ENCODE measurements at places on chromosomes 5 and 9.

GRCh38 chr5:75364571-75365280, 27.7 kb downstream of the HMGCR start:
- DNase-seq: no peak

DNA sequence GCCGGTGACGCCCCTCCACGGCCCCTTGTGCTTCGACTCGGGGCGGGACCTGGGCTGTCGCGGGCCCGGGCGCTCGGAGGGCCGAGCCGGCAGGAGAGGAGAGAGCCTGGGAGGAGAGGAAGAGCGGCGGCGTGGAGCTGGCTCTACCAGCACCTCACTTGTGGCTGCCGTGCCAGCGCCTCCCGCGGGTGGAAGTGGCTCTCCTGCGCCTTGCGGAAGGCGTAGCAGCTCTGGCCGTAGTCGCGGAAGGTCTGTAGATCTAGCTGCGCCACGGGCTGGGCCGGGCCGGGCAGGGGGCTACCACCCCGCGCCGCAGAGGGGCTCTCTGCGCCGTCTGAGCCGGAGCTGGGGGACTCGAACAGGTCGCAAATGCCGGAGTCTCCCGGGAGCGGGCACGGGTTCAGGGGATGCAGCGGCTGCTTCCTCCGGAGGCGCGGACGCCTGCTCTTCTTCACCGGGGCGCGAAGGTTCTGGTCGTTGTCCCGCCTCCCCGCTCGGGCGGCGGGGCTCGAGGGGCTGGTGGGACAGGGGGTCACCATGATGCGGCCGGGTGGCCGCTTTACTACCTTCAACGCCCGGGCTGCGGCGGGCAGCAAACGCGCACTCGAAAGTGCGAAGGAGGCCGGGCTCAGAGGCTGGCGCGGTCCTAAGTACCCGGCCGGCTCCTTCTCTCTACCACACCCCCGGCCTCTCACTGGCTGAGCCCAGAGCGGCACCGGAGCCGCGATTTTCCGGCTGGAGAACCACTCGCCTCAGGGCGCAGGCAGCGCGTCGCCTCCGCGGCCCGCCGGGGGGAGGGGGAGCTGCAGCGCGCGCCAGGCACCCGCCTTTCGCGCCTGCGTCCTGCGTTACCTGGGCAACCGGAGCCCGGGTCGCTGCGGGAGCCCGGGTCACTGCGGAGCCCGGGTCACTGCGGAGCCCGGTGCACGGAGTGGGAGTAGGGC, at the start of gene CCNO:
TSS of gene CCNO (minus strand) at position 624 of the 944 bp plus-strand sequence. CDS start at position 539, 85 bp downstream.
- no peak for DNase-seq

DNA sequence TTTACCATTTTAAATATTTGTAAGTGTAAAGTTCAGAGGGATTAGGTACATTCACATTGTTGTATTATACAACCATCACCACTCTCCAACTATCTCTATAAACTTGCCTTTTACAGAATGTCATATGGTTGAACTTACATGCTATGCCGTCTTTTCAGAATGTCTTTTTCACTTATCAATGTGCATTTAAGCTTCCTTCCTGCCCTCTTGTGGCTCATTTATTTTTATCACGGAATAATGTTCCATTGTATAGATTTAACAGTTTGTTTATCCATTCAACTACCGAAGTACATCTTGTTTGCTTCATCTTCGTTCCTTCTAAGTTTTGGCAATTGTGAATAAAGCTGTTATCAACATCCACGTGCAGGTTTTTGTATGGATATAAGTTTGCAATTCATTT, 133.3 kb upstream of the C6 start:
- no peak for DNase-seq

GRCh38 chr9:27337236-27337635, 40.3 kb upstream of the EQTN start:
- no peak for DNase-seq

DNA sequence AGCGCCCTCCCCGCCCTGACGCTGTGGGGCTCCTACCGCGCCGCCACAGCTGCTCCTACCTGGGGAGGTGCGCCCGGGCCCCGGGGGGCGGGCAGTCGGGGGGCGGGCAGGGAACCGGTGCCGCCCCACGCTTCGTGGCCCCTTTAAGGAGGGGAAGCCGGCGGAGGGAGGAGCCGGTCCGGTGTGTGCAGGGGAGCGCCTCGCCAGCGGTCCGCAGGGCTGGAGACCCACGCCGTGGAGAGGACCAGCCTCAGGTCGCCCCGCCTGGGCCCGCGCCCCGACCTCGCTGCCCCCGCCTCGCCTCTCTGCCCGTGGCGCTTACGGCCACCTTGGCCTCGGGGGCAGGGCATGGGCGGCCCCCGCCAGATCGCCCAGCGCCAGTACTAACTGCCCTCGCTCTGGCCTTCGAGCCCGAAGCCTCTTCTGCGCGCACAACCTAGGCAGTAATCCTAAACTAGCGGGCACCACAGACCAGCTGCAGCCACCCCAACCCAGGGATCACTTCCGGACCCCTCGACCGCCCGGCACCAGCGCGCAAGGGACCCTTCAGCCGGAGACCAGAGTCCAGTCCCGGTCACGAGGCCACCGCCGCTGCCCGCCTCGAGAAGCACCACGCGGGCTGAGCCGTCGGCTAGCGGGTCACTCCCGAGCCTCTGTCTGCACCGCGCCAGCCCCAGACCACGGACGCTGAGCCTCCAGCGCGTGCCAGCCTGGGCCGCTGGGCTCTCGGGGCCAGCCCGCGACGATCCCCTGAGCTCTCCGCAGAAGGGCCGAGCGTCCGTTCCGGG, at the start of gene FOXE1:
TSS of gene FOXE1 (plus strand) at position 171 of the 788 bp plus-strand sequence. CDS start 689 bp downstream, outside the sequence.
- DNase-seq: no peak

GRCh38 chr9:6152788-6153187, 62.8 kb upstream of the IL33 start:
- no peak for DNase-seq

- no peak for DNase-seq
Measured at GRCh38 chr5:168299372-168299771, 7.9 kb downstream of the WWC1 start.

GRCh38 chr5:135497971-135498636, 37.7 kb downstream of the NEUROG1 start:
- no peak for DNase-seq

DNA sequence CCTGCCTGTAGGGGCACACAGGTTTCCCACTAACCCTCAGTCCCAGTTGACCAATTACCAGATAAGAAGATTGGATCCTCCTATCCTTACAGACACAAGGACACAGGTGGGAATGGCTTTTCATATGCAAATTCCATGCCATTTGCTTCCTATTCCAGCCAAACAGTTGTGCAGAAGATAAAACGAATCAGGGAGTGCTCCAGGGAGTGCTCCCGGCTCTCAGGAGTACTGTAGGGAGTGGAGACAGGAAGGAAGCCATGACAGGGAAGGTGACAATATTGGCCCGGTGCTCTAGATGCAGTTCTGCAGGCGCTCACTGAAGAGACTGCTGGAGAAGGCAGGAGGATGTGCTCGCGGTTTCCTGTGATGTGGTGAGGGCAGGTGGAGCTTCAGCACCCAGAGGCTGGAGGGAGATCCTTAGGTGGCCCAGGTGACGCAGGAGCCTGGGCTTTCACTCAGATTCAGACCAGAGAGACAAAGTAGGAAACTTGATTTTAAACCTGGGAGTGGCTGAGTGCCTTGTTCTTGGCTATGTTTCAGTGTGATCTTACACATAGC, 260.0 kb downstream of the AUH start:
- peak; percentile 48 for DNase-seq

GRCh38 chr5:31771500-31771899, 132.6 kb downstream of the PDZD2 start:
- no peak for DNase-seq

DNA sequence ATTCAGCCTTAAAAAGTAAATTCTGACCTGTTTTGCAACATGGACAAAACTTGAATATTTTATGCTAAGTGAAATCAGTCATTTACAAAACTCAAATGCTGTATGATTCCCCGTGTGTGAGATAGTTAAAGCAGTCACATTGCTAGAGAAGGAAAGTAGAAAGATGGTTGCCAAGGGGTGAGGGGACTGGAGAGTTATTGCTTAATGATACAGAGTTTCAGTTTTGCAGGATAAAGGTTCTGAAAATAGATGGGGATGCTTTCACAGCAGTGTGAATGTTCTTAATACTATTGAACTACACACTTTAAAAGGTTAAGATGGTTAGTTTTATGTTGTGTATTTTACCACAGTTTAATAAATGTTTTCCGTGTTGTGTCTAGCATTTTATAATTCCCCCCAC, 51.2 kb downstream of the SGCD start:
- DNase-seq: no peak

- no peak for DNase-seq
Measured at GRCh38 chr9:121141306-121141705, 60.4 kb downstream of the RAB14 start.

DNA sequence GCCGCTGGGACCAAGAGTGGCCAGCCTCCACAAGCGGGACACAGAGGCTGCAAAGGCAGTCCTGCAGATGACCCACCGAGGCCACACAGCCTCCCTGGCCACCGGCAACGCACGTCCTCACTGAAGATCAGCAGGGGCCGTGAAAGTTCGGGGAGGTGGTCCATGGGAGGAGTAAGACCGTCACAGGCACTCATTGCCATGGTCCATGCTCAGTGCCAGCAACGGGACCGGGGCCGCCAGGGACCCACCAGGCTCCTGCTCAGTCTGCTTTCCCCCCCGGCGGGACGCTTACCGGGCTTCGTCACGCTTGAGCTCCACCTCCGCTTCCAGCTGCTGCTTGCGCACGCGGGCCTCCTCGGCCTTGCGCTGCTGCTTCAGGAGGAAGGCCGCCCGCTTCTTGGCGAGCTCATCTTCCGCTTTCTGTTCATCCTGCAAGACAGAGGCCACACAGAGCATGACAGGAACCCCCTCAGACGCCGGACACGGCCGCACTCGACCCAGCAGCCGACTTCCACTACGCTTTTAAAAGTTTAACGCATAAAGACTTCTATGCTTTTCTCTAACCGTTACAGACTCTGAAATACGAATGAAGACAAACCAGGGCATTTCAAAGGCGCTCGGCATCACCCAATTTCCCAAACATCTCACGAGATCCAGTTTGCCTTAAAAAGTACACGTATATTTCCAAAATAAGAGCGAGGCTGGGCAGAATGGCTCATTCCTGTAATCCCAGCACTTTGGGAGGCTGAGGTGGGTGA, 88.4 kb downstream of the CAMSAP1 start:
- no peak for DNase-seq

DNA sequence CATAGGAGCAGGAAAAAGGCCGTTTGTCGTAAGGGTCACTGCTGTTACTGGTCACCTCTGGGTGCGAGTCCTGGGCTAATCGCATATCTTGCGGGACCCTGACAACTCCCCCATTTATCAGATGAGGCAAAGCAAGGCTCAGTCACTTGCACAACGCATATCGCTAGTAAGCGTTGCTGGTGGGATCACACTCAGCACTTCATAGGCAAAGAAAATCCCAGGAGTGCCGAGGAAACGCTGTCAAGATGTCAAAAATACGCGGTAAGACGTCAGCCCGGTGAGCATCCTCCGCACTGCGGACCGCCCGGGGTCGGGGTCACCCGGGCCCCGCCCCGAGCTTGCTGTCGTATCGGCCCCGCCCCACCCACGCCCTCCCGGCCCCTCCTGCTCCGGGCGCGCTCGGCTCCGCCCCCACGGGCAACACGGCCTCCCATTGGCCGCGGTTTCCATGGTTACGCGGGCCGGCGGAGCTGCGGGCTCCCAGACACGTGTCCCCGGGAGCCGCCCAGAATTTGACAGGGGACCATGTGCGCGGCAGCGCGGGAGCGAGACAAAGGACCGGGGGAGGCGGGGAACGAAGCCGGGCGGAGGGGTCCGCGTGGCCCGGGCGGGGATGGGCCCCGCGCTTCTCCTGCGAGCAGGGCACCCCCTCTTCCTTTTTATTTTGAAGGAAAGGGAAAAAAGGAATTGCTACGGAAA, 80.2 kb upstream of the IER5L start:
- DNase-seq: peak; percentile 81

DNA sequence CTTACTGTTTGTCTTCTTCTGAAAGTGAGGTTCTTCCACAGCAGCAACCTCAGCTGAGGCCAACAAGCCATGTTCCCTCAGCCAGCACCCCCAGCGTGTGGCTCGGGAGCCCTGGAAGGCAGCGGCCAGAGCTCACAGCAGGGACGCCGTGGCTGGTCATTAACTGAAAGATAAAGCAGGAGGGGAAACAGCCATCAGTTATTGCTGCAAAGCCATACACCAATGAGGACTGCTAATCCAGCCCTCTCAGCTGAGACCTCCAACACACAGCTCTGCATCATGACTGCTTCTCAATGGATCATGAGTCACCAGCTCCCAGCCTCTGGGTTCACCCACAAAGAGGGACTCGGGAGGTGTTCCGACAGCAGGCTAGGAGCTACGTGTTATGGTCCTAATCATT, 24.3 kb downstream of the ABCA1 start:
- DNase-seq: no peak

DNA sequence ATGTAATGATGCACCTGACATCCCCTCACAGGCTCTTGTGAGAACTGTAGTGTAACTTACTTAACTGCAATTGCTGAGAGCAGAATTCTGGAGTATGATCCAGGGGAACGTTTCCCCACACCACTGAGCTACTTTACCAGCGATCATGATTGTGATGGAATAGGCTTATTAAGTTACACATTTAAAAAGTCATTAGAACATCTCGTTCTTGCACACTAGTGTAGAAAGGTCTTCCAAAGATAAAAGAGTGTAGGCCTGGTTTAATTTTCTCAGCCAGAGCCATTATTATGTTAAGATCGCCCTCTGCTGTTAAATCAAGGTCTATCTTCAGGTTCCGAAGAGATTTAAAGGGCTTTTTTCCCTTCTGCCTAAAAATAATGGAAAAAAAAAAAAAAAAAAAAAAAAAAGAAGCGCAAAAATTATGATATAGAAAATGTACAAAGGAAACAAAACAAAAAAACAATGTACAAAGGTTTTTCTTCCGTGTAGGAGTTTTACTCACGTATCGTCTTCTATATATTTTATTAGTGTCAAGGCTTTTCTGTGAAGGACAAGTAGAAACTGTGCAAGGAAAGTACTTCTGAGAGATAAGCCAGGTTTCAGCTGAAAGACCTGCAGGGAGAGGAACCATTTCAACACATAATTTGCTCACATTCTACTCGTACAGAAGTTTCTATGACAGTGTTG, 18.6 kb upstream of the MOB3B start:
- DNase-seq: no peak

- no peak for DNase-seq
Measured at GRCh38 chr5:116272281-116272941, 187.6 kb downstream of the COMMD10 start.

DNA sequence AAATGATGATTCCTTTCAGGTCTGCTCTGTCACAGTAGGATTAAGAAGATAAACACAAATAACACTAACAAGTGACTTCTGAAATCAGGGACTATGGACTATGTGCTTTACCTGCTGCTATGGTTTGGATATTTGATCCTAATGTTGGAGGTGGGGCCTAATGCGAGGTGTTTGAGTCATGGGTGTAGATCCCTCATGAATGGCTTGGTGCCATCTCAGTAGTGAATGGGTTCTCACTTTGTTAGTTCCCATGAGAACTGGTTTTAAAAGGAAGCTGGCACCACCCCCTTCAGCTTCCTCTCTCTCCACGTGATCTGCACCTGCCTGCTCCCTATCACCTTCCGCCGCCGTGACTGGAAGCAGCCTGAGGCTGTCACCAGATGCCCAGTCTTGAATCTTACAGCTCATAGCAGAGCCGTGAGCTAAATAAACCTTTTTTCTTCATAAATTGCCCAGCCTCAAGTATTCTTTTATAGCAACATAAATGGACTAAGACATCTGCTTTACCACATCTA, 3.3 kb downstream of the PPIC start:
- no peak for DNase-seq

Data from activated CD8-positive, alpha-beta memory T cell treated with anti-CD3 and anti-CD28 coated beads for 1 hour (primary cell).